Liver (tissue), 10 donors: ENCODE measurements at places on chromosomes 4 and X. TPM values are rescaled to one million over a fixed set of nuclear protein-coding genes. Genes with fewer than 3 reads are reported as not detected.

The DRP2 gene
- not detected for polyA plus RNA-seq

The LEF1 gene
- 0.22 TPM for polyA plus RNA-seq

The SPANXC gene
- polyA plus RNA-seq = not detected

The CABS1 gene
- not detected for polyA plus RNA-seq

The NMU gene
- not detected for polyA plus RNA-seq

The MAGEE1 gene
- 0.10 TPM for polyA plus RNA-seq
